ENCODE measurements at places on chromosomes 13 and 19. TPM values are rescaled to one million over a fixed set of nuclear protein-coding genes. Genes with fewer than 3 reads are reported as not detected.

ZNF585A gene
- total RNA-seq = 9.9 TPM

ZNF667 gene
- total RNA-seq = 8.8 TPM

TFDP1 gene
- 62.7 TPM for total RNA-seq

TNNT1 gene
- total RNA-seq = not detected

NFIC gene
- total RNA-seq = 142 TPM

MCEMP1 gene
- not detected for total RNA-seq

OR7D2 gene
- total RNA-seq = not detected

PLVAP gene
- 0.31 TPM for total RNA-seq

SIGLEC12 gene
- not detected for total RNA-seq

BAX gene
- 78.0 TPM for total RNA-seq

HOMER3 gene
- 63.7 TPM for total RNA-seq

FFAR1 gene
- not detected for total RNA-seq

PEAK3 gene
- not detected for total RNA-seq

NMRK2 gene
- not detected for total RNA-seq

VAV1 gene
- total RNA-seq = not detected

PNMA8B gene
- total RNA-seq = 4.1 TPM

ANGPTL4 gene
- 127 TPM for total RNA-seq

GPC5 gene
- 0.05 TPM for total RNA-seq

C19orf67 gene
- not detected for total RNA-seq

TEX101 gene
- not detected for total RNA-seq

SIX5 gene
- total RNA-seq = 28.0 TPM

CAPN12 gene
- total RNA-seq = not detected

TUBA3C gene
- total RNA-seq = not detected

ISYNA1 gene
- 19.8 TPM for total RNA-seq

ATP4A gene
- not detected for total RNA-seq

SERP2 gene
- total RNA-seq = 3.4 TPM

PSG7 gene
- not detected for total RNA-seq

RTBDN gene
- total RNA-seq = not detected

TNFRSF19 gene
- total RNA-seq = 18.2 TPM

FRY gene
- 1.9 TPM for total RNA-seq

PRTN3 gene
- not detected for total RNA-seq

ZFP82 gene
- 5.8 TPM for total RNA-seq

CD70 gene
- not detected for total RNA-seq

SULT2A1 gene
- not detected for total RNA-seq

SPIB gene
- total RNA-seq = not detected

FARSA gene
- 48.9 TPM for total RNA-seq

ZNF613 gene
- 1.7 TPM for total RNA-seq

CYP4F8 gene
- total RNA-seq = not detected

PBX4 gene
- not detected for total RNA-seq

Measured in cardiac ventricle fibroblast (primary cell).